Aorta (tissue), 5 donors: ENCODE measurements at places on chromosomes 2 and 18.

GRCh38 chr2:107525406-107525805, 301.3 kb upstream of the RGPD4 start:
- no peak for DNase-seq
- H3K4me3 ChIP-seq = no peak overlapping the region
- no peak overlapping the region for H3K27ac ChIP-seq
- H3K4me1 ChIP-seq = no peaks in the 10 kb centered on the region

- no peak overlapping the region for H3K27ac ChIP-seq
- H3K4me3 ChIP-seq = no peak overlapping the region
- H3K27me3 ChIP-seq = no peaks in the 10 kb centered on the region
- no peak for DNase-seq
Measured at GRCh38 chr2:68753318-68753717, 18.7 kb downstream of the ARHGAP25 start.

DNA sequence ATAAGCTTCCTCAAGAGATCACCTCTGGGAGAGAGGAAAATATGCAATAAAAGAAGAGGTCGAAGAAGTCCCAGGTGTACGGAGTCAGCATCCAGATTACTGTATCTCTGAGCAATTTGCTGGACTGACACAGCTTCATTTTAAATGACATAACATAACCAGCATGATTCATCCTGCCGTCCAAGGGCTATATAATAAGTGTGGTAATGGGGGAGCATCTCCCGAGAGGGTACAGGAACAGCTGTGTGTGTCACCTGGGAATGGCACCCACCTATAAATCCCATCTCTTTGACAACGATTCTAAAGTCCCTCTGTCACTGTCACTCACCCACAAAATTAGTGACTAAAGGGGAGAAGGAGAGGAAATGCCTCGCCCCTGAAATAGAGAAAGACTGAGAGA, 19.3 kb upstream of the FZD7 start:
- no peaks in the 10 kb centered on the region for H3K27me3 ChIP-seq
- no peaks in the 10 kb centered on the region for H3K36me3 ChIP-seq
- no peak overlapping the region for H3K4me3 ChIP-seq
- no peak for DNase-seq

DNA sequence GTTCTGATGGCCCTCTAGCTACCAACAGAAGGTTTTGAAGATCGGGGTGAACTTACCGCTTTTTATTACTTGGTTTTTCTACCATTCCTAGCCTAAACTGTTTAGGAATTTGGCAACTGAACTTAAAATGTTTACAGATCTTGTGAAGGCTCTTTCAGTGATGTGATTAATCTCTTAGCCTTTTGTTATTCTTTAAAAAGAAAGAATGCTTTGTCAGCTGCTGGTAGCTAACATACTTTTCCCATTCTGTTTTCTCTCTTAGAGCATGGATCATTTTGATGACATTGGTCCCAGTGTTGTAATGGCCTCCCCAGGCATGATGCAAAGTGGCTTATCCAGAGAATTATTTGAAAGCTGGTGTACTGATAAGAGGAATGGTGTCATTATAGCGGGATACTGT, 18.1 kb downstream of the CPSF3 start:
- no peak overlapping the region for H3K27ac ChIP-seq
- H3K4me1 ChIP-seq = no peaks in the 10 kb centered on the region
- no peaks in the 10 kb centered on the region for H3K36me3 ChIP-seq
- DNase-seq = no peak
- H3K4me3 ChIP-seq = no peak overlapping the region
